Activated CD8-positive, alpha-beta memory T cell treated with anti-CD3 and anti-CD28 coated beads for 24 hours (primary cell): ENCODE measurements at places on chromosomes 6 and 20.

DNA sequence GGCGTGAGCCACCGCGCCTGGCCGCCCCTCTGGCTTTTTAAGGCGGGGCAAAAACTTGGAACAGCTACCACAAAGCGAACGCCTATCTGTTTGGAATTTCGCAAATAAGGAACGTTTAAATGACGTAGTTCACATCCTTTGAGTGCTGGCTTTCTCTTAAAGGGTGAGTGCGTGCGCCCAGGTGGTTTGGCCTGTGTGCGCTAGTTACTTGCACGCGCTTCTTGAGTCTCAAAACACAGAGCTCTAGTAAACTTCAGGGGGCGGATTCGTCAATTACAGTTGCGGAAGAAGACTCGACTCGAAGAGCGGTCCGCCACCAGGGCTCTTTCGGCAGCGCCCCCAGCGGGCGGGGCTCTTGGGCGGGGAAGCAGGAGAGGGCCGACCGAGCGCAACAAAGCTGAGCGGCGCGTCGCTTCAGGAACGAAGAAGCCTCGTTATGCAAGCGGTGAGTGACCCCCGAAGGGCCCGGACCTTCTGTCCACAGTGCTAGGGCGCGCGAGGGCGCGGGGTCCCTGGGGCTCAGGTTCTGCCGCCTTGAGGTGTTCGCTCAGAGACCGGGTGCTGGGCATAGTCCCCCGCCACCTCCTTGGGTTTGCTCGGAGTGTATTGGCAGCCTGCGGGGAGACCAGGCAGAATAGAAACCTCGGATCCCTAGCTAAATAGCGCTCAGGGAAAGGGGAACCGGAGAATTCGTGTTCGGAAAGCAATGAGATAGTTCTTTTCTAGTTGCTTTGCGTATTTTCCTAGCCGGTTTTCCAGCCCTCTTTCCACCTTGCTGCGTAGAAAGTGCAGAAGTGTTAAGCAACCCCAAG, at the start of gene SYCP2L:
Gene SYCP2L, plus strand, starts transcription at position 362 of the 812 bp plus-strand sequence. Its CDS starts 75 bp downstream, at position 437.
- DNase-seq = peak; percentile 65

GRCh38 chr6:121143476-121143875, 190.8 kb downstream of the TBC1D32 start:
- no peak for DNase-seq

DNA sequence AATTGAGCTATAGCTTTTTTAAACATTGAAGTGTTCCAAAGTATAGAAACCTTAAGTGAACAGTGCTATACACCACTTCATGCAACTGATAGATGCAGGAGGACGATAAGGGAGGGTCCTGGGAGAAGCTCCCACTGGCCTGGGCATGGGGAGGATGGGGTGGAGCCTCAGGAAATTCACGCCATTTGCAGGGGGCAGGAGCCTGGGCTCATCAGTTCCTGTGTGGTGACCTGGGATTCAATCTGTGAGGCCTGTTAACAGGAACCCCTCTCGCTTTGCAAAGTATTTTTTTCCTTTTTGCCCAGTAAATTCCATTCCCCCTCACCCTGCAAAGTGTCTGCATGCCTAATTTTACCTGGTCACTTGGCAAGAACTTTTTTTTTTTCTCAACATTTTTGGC, 11.0 kb upstream of the ASCC3 start:
- DNase-seq = no peak

- DNase-seq = no peak
Observed at GRCh38 chr6:109966299-109966698, 11.8 kb upstream of the GPR6 start.

- DNase-seq = no peak
Observed at GRCh38 chr20:933029-933428, 16.9 kb upstream of the ANGPT4 start.

DNA sequence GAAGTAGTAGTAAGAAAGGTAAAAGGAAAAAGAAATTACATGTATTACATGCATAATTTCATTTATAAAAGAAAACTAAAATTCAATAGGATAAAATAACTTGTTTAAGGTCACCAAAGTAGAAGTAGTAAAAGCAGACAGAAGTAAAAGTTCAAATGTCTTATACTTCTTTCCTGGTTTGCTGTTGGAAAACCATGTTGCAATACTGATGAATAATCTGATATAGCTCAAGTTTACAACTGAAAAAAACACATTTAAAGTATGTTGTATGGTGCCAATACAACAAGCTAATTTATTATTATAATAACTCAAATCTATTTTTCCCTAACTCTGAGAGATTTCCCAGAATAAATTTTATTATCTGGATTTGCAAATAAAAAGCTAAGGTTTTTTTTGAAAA, 78.3 kb downstream of the PHIP start:
- DNase-seq = no peak

GRCh38 chr20:37053230-37053950, 42.4 kb downstream of the RBL1 start:
- DNase-seq = no peak

- no peak for DNase-seq
Observed at GRCh38 chr6:491233-491632, 99.7 kb downstream of the IRF4 start.
